ENCODE measurements at places on chromosomes 2 and 18.
A peak's percentile ranks its signal among the peaks of the same experiment; 100 is the strongest.

DNA sequence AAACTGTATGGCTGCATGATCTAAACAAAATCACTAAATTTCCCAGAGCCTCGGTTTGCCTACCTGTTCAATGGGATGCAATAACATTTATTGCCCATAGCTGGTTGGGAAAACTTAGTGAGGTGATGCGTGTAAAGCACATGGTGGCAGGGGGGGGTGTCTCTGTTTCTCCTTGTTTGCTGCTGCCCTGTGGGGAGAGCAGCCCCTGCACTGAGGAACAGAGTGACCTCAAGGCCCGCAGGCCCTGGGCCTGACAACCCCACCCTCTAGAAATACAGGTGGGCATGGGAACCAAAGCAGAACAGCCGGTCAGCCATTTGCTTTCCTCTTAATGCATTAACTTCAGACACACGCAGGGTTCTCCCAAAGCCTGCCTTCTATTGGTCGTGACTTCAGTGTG is 55.1 kb upstream of the SLC66A3 start:
- DNase-seq = no peak

DNA sequence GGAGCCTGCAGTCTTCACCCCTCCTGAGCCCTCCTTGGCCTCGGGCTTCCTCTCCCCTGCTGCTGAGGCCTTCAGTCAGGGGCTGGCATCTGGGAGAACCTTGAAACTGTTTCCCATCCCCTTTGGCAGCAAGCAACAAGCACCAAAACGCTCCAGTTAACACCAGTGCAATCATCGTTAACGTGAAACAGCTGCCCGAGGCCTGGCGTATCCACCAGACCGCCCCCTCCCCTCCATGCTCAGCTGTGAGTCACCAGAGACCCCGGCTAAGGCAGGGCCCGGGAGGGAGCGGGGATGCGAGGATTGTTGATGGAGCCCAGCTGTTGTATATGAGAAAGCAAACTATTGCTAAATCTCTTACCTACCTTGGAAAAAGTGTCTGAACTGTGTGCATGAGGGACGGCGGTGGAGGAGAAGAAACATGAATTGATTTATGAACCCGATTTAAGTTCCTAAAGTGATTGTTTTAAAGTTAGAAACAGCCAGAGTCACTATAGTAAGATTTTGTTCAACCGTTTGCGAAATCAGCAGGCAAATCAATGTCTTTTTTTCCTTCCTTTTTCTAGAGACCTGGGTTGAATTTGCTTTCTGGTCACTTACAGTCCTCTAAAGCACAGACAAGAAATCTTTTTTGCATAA is 5.2 kb downstream of the ZFP36L2 start:
- no peak for DNase-seq

DNA sequence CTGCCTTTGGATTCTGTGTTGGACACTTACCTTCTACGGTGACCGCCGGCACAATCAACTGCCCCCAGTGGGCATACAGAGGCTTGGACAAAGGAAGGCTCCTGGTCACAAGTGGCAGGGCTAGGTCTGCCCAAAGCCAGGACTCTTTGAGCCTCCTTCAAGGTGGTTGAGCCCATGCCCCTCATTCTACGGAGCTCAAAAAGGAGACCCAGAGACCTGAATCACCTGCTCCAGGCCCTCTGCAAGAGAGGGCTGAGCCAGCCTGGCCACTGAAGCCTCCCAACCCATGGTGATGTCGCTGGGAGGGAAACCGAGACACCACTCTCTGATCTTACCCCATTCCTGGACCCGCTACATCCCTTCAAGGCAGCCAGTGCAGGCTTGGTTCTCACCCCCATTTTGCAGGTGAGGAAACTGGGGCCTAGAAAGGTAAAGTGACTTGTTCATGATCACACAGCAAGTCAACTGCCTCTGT is 87.9 kb downstream of the INHBB start:
- DNase-seq = no peak

DNA sequence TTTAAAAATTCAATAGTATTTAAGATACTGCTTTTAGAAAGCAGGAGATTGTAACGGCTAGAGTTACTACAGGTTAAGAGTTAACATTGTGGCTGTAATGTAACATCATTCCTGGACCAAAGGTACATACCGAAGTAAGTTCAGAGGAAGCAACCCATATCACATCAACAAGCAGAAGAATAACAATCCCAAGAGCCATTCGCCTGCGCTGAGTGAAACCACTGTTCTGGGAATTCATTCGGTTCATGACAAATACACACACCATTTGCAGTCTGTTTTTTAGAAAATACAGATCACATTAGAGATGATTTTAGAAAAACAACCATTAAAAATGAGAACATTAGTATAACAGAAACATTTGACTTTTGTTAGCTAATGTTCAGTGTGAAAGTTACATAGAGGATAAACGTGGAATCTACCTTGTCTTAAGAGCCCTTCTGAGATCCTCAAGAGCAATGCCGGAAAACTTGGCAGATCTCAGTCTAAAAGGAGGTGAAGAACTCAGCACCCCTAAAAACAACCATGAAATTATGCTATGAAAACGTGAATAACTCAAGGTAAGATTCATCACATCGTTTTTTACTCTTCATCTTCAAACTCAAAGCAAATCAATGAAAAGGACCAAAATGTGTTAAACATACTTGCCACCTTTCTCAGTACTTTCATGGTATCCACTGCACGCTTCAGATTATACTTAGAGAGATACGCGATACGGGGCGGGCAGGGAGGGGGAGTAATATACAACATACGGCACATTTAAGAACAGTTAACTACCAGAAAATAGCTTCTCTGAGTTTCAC is 1.2 kb downstream of the SLC35F5 start:
- DNase-seq = no peak

DNA sequence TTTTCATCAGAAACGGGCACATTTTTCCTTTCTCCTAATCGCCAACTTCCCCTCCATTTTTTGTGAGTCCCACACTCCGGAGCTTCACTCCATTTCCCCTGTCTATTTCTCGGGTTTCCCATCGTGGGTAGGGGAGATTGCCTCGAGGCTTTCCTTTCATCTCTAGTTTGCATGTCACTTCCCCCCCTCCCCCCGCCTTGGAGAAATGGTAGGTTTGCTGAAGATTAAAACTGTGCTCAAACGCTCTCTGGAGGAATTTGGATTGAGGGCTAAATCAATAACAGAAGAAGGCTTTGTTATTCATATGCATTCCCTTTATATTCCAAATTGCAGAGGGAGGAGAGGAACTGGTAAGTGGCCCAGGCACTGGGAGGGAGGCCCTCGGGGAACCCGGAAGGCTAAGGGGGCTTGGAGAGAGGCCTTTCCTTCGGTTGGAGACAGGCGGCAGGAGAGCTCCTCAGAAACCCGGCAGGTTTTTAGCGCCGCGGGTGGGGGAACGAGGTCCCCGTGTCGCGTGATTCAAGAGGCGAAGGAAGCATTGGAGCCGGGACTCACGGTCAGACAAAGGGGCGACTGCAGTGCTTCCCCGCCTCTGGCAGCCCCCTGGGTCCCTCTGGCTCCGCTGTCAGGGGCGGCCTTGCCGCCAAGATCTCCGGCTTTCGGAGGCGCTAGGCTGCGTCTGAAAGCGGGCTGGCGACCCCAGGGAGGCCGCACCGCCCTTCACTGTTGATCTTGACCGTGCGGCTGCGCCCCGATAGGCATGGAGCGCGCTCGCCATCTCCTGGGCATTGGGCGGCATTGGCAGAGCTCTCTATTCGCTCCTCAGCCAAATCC is 2.4 kb upstream of the HOXD12 start:
- DNase-seq = peak; percentile 87

DNA sequence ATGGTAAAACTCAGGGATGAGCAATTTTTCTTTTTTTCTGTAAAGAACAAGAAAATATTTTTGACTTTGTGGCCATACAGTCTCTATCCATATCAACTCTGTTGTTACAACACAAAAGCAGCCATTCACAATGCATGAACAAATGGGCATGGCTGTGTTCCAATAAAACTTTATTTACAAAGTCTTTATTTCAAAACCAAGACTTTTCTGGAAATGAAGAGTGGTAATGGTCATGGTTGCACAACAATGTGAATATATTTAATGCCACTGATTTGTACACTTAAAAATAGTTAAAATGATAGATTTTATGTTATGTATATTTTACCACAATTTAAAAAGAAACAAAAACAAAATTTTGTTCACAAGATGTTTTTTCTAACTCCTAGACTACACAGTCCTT is 1.6 kb upstream of the DSG3 start:
- no peak for DNase-seq

DNA sequence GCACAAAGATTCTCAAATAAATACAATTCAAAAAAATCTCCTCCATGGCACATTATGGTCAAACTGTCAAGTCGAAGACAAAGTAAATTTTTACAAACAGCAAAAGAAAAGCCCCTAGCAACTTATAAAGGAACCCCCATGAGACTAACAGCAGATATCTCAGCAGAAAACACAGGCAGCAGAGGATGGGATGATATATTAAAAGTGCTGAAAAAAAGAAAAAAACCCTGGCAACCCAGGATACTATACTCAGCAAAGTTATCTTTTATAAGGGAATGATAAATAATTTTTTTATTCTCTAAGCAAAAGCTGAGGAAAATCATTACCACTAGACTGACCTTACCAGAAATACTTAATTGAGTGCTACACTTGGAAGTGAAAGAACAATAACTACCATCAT is 326.4 kb downstream of the CYRIA start:
- DNase-seq = no peak

GRCh38 chr2:33412920-33413319 is 63.5 kb upstream of the RASGRP3 start:
- DNase-seq = no peak

GRCh38 chr2:128668946-128669345 is 350.3 kb upstream of the HS6ST1 start:
- no peak for DNase-seq

DNA sequence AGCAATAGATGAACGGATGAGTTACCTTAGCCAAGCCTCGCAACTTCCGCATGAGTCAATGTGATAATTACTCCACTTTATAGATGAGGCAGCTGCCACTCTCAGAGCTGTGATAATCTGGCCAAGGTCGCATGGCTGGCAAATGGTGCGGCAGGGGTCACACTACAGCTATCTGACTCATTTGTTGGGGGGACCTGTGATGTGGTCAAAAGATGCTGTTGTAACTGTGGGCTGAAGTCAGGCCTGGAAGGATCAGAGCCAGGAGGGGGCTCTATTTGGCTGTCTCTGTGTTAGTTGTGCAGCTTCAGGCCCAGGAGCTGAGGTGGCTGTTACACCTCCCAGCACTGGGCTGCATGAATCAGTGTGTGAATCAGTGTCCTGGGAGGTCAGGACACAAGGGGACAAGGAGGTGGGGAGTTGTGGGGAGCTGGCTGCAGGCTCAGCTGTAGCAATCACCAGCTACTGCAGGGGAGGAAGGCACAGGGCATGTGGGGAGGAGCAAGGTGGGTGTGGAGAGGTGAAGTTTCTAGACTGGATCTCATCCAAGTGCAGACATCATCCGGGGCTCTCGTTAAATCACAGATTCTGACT is 33.1 kb downstream of the NGEF start:
- DNase-seq = no peak

DNA sequence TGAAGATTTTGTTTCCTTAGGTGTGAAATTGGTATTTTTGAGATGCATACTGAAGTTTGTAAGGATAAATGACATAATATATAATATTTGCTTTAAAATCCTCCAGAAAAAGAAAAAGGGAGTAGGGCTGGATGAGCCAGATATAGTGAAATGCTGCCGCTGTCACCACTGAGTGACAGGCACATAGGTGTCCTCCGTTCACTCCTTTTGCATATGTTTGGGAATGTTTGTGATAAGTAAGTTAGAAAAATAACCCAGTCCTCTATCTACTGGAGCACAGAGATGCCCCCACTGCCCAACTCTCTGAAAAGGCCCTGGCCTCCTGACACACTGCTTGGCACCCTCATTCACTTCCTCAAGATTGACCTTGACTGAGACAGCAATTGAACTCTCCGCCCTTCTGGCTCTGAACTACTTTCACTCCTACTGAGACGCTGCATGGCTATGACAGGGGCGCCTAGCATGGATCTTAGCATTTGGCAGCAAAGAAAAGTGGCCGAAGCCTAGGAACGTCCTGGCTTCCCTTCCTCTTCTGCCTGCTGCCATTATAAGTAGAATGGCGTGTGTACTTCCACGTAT is 10.1 kb downstream of the ID2 start:
- no peak for DNase-seq

DNA sequence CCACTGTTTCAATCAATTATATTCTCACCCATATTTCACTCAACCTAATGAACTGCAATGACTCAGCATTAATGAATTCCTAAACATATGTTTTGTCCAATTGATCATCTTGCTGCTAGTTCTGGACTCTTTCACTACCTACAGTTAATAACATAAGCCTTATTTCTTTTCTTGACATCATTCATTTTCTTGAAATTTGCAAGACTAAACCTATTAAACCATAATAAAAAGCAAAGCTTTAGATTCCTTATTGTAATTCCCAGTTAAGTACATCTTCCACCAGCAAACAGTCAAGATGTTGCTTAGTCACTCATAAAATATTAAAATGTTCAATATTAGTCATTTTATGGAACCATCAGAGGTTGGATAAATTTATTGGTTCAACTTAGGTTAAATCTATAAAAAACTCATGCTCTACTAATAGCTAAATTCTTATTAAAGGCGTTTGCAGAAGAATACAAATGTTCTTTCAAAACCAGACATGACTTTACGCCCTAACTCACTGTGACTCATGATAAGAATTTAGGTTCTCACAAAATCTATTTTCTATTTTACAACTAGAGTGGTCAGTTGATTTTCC is 599.4 kb downstream of the RNF144A start:
- no peak for DNase-seq

DNA sequence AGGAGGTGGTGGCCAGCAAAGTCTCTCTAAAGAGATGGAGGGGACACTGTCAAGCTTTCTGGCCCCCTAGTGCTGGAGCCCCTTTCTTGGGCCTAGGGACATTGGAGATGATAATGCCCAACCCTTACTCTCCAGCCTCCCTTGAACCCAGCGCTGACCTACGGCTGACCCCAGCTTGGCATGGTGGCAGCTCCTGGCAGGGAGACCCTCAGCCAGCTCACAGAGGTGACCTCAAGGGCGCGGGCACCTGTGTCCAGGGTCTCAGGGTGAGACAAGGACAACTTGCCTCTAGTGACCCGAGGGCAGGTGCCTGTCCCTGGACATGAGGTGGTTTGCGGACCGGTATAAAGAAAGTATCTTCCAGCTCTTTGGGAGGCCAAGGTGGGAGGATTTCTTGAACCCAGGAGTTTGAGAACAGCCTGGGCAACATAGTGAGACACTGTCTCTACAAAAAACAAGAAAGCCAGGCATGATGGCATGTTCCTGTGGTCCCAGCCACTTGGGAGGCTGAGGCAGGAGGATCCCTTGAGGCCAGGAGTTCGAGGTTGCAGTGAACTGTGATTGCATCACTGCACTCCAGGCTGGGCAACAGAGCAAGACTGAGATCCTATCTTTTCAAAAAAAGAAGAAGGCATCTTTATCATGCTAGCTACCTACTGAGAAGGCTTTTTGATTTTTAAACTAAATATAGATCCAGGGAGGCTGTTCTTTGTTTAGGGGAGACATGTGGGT is 3.3 kb upstream of the PER2 start:
- DNase-seq = no peak

DNA sequence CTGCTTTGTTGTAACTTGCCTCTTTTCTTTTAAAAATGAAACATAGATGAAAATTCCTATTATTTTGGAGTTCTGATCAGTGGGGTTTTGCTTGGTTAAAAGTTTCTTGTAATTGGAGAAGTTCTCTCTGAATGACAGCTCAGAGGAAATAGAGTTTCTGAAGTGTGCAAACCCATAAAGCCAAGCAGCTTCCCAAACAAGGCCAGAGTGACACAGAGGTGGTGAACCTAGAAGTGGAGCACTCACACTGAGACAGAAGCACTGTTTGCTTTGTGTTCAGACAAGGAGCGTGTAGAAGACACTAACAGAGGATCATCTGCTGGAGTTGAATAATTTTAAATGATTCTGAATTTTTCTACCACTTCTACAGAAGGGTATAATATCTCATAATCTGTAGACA is 49.2 kb downstream of the FBXO48 start:
- no peak for DNase-seq

Data from NCI-H526 (cell line).